ENCODE measurements at places on chromosomes 3 and 15.

DNA sequence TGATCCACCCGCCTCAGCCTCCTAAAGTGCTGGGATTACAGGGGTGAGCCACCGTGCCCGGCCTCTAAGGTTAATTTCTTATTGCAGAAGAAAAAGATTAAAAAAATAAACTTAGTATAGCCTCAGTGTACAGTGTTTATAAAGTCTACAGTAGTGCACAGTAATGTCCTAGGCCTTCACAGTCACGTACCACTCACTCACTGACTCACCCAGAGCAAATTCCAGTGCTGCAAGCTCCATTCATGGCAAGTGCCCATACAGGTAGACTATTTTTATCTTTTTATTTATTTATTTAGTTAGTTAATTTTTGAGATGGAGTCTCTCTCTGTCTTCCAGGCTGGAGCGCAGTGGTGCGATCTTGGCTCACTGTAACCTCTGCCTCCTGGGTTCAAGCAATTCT lies 3.2 kb upstream of the FLNB start:
- DNase-seq: no peak

GRCh38 chr3:59865351-59865750 lies 815.5 kb upstream of the CFAP20DC start:
- DNase-seq: no peak

GRCh38 chr3:194135806-194136518 lies at the start of gene HES1:
Gene HES1, plus strand, starts transcription at chr3:194136148. Its CDS starts 233 bp downstream, at chr3:194136381.
- DNase-seq: peak; percentile 93

GRCh38 chr3:189138901-189139610 lies 32.7 kb upstream of the TPRG1 start:
- DNase-seq: no peak

DNA sequence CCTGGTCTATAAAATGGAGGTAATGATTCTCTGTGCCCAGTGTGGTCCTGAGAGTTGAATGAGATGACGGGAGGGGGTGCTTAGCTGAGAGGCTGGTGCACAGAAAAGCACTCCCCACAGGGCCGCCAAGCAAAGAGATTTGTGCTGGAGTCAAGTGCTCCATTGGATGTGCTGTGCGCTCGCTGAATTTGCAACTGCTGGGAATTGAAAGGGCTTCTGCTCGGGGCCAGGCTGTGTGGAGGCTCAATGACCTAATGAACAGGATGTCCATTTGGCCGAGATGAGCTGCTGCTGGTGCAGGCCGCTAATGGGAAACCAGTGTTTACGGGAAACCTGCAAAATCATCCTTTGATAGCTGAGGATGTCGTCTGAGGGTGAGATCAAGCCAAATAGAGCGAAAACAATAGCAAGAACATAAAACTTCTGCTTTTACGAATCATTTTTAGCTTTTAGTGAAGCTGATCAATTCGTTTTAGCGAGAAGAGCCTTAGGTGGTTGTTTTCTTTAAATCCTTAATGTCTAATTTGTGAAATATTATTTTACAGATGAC lies 211.7 kb downstream of the GABRG3 start:
- no peak for DNase-seq

GRCh38 chr15:38541026-38541425 lies 23.6 kb downstream of the RASGRP1 start:
- DNase-seq: no peak

GRCh38 chr3:197352382-197352781 lies 54.0 kb upstream of the DLG1 start:
- peak; percentile 32 for DNase-seq

DNA sequence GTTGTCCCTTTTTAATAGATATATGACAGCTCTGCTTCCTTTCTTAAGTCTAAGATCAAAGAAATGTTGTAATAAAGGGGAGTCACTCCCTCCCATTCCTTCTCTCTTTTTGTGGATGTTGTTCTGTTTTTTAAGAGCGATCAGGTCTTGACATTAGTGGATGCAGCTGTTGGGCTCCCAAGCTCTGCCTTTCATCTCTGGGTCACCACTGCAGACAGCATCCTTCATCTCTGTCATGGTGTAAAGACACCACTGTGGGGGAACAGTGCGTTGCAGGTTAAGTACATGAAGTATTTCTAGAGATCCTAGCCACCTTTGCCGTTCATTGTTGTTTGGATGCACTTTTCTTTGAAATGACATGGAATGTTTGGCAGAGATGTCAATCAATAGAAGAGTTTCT lies 17.7 kb downstream of the FNDC3B start:
- no peak for DNase-seq

DNA sequence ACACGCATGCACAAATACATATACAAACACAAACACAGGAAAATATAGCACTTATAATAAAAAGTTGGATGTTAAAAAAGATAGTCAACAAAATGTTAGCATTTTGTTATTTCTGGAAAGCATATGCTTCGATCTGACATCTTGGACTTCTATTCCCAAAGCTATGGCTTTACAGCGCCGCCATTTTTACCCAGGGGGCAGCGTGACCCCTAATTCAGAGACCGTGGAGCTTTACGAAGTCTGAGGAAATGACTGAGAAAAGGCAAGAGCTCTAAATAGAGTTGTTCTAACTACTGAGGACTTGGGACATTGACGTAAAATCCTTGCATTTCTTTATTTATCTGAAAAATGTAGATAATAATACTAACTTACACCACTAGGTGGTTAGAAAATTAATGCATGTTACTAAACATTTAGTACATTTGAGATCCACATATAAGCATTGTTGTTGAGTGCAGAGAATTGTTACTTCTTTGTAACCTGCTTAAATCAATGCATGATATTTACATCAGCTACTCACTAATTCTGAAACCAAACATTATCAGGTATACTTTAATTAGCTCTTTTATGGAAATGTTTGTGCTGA lies 155.4 kb downstream of the TP63 start:
- no peak for DNase-seq

GRCh38 chr3:135865085-135865484 lies 100.4 kb upstream of the PPP2R3A start:
- no peak for DNase-seq

- no peak for DNase-seq
Observed at GRCh38 chr3:27312044-27312668, 57.0 kb downstream of the NEK10 start.

DNA sequence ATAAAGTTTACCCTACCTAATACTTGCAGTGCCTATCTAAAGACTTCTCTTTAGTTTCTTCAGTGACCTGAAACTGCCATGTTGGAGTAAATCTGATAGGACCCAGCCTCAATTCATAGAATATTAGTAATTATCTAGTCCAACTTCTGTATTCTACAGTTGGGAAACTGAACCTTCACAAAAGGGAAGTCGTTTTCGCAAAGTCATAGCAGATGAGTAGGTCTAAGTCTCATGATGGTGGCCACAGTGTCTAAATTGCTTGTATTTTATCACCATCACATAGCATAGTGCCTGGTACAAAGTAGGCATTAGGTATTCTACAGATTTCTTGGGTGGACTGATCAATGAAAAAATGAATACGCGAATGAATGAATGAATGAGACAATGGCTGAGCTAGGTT lies 8.4 kb downstream of the GMNC start:
- DNase-seq: no peak

GRCh38 chr3:36904641-36905040 lies 40.2 kb downstream of the TRANK1 start:
- no peak for DNase-seq

- DNase-seq: no peak
Observed at GRCh38 chr15:41396111-41396510, 6.2 kb downstream of the NDUFAF1 start.

Data from tibial artery (tissue), 4 donors.